SK-N-DZ (cell line): ENCODE measurements at places on chromosomes 16 and 17.
A peak's percentile ranks its signal among the peaks of the same experiment; 100 is the strongest.

GRCh38 chr17:78613416-78613815 lies 36.2 kb upstream of the DNAH17 start:
- no peak for DNase-seq

GRCh38 chr17:31544186-31544585 lies 152.7 kb downstream of the RAB11FIP4 start:
- DNase-seq = no peak

DNA sequence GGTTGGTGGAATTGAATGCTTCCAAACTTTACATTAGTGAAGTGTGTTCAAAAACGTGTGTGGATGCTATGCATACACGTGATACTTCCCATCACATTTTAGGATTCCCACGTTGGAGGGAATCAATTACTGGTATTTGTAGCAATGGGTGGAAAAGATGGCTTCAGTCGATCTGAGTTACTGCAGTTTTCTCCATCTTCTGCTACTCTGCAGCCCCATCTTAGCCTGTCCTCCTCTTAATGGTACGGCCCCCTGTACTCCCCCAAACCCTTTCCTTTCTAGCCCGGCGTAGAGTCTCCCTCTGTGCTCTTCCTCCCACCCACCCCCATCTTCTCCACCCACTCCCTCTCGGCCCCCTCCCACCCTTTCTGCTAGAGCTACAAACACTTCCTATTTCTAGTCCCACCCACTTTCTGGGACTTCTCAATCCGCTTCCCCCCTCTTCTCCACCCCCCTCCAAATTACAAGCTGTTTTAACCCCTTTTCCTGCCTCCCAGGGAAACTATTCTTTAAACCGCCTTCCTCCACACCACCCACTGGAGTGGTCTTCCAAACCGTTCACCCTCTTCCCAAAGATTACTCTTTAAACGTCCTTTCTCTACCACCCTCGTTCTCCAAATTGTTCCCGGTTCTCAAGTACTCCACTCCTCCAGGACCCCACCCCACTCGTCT lies 1.1 kb downstream of the CHTF8 start:
- DNase-seq = peak; percentile 35

GRCh38 chr17:42640121-42640520 lies 19.0 kb upstream of the TUBG2 start:
- DNase-seq = no peak

- no peak for DNase-seq
These were observed 5.5 kb upstream of the ERAL1 start for GRCh38 chr17:28849281-28849680.

- no peak for DNase-seq
These were observed 62.1 kb downstream of the PLD6 start for GRCh38 chr17:17144061-17144460.

- DNase-seq = peak; percentile 10
These were observed 686.2 kb downstream of the KCNJ2 start for GRCh38 chr17:70855401-70856054.

GRCh38 chr17:78132767-78133178 lies 2.2 kb downstream of the TMC8 start:
- DNase-seq = no peak

DNA sequence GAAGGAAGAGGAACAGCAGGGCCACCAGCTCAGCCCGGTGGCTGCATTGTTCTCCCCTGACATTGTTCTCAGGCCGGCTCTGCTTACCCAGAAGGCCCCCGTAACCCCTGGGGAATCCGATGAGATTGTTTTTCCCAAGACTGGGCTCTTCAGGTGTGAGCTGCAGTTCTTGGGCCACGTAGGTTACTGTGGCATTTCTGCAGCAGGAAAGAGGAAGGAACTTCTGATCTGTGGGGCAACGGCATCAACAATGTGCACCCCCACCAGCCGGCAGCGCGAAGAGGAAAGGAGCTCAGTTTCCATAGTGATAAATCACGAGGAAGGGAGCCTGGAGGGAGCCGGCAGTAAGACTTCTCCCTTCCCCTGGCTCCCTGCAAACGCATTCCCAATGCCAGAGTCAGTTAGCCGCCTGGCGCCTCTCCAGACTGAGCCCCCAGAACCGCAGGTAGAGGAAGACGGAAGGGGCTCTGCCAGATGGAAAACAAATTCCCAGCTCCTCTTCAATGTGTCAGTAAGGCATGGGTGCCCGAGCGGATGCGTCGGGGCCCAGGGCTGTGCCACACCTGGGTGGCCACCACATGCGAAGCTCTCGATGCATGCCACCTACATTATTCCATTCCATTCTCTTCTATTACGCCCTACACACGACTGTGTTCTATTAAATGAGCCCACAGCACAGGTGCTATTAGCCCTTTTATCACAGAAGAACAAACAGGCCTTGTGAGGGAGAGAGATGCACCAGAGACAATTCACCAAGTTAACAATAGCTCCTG lies 21.5 kb upstream of the PECAM1 start:
- DNase-seq = no peak

- DNase-seq = no peak
These were observed 123.6 kb downstream of the MSI2 start for GRCh38 chr17:57379895-57380434.

DNA sequence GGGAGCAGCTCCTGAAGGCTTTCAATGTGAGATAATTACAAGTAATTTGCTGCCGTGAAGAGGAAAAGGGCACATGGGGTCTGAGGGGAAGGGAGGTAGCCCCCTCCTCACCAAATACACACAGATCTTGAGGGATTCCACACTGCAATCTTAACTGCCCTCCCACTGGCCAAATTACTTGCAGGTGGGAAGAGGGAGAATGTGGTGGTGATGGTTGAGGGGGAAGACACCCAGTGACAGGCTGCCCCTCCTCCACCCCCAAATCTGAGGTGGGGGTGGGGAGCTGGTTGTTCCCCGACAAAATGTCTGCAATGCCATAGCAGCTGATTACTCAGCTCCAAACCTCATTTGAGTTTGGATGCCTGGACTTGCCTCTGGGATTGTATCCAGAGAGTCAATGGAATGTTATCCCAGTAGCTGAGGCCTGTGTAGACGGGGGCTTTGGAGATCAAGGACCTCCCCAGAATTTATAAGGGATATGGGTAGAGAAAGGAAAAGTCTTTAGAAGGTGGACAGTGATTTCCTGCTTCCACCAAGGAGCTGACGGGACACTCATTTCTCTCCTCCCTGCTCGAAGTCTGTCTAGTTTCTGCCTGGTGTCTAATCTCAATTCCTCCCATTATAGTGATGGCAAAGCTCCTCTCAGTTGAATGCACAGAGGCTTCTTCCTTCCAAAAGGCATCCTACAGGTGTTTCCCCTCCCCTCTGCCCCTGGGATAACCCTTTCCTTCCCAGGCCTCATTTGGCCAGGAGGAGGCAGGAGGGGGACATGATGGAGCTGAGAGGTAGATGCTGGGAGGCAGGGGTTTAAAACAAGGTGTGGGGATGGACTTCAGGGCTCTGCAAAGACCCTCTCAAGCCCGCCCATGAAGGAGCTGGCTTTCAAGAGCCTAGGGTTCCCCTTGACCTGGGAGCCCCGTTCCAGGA lies 8.7 kb downstream of the DLX4 start:
- no peak for DNase-seq

DNA sequence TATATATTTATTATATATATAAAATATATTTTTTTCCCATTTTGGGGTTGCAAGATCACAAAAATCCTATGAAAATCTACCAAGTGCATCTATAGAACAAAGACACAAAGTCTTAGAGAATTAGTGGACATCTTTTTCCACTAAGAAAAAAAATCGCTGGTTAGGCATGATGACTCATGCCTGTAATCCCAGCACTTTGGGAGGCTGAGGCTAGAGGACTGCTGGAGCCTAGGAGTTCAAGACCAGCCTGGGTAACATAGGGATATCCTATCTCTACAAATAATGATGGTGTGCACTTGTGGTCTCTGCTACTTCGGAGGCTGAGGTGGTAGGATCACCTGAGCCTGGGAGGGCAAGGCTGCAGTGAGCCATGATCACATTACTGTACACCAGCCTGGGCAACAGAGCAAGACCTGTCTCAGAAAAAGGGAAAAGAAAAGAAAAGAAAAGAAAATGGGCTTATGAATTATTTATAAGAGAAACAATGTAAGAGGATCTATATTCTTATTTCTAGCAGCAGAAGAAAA lies 185.1 kb upstream of the PSMD7 start:
- DNase-seq = peak; percentile 29

DNA sequence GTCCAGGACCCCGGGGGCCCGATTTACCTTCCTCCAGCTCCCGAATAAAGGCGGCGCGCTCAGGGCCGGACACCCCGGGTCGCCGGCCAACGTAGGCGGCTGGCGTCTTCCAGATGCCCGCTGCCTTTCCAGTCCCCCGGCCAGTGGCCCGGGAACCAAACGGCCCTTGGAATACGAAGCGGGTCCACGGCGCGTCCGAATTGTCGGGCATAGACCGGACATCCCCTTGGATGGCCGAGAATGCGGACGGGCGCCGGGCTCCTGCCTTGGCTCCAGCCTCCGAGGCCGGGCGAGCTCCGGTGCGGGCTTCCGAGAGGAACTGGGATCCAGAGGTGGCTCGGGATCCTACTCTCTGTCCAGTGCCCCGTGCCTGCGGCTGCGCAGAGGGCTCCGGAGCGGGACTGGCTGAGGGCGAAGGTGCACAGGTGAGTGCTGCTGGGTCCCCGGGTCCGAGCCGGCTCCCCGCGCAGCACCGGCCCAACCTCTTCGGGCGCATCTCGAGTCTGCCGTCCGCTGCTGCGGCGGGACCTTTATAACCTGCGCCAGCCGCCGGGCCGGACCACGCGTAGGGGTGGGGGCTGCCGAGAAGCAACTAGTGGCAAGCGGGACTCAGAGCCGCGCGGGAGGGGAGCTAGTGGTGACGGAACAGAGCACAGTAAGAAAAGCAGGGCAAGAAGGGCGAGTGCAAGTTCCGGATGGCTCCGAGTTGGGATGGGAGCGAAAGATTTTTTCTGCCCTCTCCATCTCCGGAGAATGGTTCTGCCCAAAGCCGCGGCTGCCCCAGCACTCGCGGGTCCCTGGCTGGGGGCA lies at the start of gene HAP1:
HAP1 (minus strand) TSS at position 505 of the 810 bp plus-strand sequence; CDS start at position 496, 9 bp downstream.
- peak; percentile 52 for DNase-seq

DNA sequence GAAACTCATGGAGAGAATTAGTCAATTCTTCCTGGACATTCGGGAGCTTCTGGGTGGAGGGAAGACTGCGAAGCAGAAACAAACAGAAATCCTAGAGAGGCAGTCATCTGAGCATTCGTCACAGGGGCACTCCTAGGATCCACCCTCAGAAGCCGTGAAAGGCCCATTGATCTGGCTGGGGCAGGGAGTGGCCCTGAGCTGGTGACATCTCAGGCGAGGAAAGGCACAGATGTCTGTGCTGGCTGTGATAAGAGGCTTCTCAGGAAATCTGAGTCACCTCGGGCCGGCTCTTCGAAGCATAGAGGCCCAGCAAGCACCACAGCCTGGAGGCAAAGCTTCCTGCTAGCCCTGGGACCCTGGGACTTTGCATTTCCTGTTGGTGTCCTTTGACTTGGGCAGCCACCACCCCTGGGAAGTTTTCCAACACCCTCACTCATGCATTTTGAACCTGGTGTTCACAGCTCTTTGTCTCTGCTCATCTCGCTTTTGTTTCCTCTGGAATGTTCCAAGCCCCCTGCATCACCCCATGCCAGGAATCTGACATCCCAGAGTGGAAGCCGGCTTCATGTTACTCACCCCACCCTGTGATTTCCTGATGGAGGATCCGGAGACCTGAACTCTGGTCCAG lies 23.3 kb upstream of the CDRT4 start:
- DNase-seq = no peak

GRCh38 chr16:48161906-48162305 lies 6.1 kb upstream of the ABCC12 start:
- no peak for DNase-seq

DNA sequence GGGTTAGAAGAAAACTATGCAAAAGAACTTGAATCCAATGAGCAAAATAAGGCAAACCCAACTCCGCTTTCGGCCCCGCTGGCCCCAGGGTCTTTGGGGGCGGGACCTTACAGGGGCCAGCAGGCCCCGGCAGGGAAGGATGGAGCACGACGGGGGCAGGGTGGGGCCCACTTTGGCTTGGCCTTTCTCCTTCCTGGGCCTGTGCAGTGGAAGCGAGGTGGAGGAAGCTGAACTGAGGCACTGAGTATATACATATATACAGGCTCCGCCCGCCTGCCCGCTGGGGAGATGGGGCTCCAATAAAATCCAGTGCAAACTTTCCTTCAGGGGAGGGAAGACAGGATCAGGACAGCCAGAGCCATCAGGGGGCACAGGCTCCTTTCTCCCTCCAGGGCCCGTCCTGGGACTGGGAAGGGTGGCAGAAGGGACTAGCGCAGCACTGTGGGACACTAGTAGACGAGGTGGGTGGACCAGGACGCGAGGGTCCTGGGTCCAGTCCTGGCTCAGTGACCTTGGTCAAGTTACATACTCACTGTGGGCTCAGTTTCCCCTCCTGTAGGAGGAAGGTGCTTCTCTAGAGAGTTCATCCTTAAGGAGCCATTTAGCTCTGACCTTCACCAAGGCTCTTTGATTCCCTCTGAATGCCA lies 20.9 kb upstream of the MPO start:
- no peak for DNase-seq

DNA sequence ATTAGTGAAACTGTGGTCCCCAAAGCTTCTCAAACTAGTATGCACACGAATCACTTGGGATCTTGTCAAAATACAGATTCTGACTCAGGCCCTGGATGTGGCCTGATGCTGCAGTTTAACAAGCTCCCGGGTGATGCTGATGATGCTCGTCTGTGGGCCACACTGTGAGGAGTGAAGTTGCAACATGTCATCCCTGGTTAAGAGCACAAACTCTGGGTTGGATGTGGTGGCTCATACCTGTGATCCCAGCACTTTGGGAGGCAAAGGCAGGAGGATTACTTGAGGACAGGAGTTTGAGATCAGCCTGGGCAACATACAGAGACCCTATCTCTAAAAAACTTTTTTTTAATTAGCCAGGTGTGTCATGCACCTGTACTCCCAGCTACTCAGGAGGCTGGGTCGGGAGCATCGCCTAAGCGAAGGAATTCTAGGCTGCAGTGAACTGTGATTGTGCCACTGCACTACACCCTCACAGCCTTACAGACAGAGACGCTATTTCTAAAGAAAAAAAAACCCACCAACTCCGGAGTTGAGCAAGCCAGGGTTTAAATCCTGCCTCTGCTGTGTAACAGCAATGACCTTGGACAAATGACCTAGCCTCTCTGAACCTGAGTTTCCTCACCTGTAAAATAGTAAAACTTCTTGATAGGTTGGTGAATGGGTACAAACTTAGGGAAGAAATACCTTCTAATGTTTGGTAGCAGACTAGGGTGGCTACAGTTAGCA lies 24.4 kb upstream of the ABAT start:
- no peak for DNase-seq

- DNase-seq = no peak
These were observed 71.0 kb upstream of the DOC2B start for GRCh38 chr17:252456-252855.

DNA sequence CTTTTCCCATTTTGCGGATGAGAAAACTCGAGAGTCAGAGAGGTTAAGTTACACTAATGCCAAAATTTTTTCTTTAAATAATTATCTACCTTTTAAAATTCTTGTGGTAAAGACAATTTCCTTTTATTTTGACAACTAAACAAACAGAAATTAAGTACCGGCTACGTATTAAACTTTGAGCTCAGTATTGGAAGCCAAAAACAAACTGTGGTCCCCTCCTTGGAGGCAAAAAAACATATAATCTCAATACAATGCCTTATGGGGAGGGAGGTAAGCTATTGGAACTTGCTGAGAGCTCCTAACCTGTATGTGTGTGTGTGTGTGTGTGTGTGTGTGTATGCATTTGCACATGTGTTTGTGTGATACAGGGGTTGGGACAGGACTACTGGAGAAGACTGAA lies 2.2 kb downstream of the KRTAP2-4 start:
- DNase-seq = no peak

- no peak for DNase-seq
These were observed 11.9 kb upstream of the GLIS2 start for GRCh38 chr16:4303973-4304372.
